Retina (tissue), 1 donor: ENCODE measurements at places on chromosomes 1 and 21.

DNA sequence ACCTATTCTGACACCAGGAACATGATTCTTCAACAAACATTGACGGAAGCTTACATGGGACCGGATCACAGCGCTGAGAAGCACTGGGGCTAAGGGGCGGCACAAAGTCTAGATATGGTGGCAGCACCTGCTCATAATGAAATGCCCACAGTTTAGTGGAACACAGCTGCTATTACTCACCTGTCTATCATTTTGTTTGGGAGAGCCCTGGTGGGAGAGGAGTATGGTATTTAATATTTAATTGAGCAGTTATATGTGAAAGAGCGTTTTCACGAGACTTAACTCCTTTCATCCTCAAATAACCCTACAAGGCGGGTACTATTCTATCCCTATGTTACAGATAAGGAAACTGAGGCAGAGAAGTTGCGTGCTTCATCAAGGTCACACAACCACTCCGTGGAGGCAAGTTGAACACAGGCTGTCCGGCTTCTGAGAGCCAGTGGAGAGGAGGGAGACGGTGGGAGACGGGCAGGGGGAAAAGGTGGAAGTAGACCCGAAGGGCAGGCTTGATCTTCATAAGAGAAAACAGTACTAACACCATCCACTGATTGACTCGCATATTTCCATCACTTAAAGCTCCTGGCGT, 790 bp upstream of the TSNAX start:
- no peak for DNase-seq

- no peak for DNase-seq
Measured at GRCh38 chr1:21506804-21507203, 2.4 kb upstream of the ALPL start.

DNA sequence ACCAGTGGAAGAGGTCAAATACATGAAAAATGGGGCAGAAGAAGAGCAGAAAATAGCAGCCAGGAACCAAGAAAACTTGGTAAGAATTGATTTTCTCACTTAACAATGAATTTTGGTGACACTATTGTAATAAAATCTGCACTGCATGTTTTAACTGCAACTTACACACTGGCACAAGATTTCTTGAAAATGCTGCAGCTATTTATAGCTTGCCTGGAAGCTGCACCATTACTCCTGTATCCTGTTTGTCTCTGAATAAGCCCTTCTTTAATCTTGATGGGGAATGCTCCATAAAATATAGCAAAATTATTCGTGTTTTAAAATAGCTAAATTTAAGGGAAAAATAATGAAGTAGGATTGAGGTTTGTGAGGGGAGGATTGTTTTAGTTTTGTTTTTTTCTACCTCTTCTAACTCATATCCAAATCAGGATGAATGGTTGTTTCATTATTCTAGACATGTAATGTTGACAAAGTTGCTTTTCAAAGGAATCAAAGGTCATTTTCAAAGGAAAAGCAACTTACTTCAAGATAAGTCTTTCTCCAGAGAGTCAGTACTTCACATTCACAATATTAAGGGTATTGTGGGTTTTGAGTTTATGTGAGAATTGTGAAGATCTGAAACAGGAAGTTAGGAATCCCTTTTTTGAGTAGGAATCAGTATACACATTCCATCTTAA, 120.9 kb downstream of the C1orf21 start:
- DNase-seq = no peak

DNA sequence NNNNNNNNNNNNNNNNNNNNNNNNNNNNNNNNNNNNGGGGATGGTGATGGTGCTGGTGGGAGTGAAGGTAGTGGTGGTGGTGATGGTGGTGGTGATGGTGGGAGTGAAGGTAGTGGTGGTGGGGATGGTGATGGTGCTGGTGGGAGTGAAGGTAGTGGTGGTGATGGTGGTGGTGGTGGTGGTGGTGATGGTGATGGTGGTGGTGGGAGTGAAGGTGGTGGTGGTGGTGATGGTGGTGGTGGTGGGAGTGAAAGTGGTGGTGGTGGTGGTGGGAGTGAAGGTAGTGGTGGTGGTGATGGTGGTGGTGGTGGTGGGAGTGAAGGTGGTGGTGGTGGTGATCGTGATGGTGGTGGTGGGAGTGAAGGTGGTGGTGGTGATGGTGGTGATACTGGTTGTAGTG, 93.6 kb downstream of the CRYAA start:
- no peak for DNase-seq

DNA sequence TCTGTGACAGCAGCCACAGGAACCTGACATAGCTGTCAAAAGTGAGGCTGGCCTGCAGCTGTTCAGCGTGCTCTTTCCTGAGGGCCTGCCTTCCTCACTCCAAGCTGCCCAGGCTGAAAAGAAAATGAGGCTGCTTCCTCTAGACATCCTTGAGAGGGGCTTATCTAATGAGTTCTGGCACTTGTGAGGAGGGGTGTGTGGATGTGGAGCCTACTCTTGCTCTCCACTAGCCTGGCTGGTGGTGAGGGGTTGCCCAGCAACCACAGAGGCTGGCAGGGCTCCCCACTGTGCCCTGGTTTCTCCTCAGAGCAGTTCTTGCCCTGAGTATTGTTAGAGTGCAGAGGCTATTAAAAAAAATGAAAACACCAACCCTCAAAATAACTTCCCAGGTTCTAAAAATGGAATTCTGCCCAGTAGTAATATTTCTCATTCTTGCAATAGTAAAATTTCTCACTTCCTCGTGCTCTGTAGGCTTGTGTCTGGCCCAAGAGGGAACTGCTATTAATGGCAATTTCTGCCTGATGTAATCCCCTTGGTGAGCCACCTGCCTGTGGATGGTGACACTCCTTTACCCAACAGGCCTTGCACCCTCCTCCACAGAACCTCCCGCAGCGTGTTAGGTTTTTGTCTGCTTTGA, 52.6 kb upstream of the EPS8L3 start:
- DNase-seq = peak; percentile 91

GRCh38 chr1:44405031-44405797, at the start of gene RNF220:
RNF220 (plus strand) TSS chr1:44405255.
- peak; percentile 91 for DNase-seq

- no peak for DNase-seq
Measured at GRCh38 chr21:45596704-45597318, 46.7 kb upstream of the PCBP3 start.

DNA sequence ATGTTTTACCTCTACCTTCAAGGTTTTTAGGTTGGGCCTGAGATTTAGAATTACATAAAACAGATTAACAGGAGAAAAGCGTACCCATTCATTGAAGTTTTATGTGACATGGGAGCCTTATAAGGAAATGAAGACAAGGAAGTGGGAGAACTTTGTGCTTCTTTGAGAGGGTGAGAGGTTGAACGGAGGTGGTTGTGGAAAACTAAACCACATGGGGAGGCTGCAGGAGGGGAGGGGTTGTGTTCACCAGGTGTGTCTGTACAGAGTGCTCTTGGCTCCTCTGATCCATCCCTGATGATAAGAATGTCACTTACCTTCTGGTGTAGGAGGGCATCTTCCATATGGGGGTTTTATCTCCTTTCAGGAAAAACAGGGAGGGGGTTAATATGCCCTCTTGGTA, 2.7 kb downstream of the SLX9 start:
- no peak for DNase-seq

DNA sequence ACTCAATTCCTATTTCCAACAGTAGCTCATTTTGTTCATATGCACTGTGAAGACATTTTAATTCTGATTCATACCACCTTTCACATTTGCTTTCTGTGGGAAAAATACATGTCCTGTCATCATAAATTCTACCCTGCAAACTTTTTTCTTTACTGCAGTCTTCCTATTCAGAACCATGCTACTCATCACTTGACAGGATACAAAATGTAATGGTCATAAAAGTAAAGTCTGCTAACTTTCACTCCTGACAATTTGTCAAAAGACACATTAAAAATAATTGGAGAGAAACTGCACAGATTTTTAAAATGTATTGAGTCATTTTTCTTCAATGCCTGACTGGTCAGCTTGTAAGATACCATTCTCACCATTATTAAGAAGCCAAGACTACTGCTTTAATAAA, 1817.1 kb downstream of the BRINP3 start:
- no peak for DNase-seq

- DNase-seq = no peak
Measured at GRCh38 chr1:234149217-234149616, 224.0 kb upstream of the COA6 start.

DNA sequence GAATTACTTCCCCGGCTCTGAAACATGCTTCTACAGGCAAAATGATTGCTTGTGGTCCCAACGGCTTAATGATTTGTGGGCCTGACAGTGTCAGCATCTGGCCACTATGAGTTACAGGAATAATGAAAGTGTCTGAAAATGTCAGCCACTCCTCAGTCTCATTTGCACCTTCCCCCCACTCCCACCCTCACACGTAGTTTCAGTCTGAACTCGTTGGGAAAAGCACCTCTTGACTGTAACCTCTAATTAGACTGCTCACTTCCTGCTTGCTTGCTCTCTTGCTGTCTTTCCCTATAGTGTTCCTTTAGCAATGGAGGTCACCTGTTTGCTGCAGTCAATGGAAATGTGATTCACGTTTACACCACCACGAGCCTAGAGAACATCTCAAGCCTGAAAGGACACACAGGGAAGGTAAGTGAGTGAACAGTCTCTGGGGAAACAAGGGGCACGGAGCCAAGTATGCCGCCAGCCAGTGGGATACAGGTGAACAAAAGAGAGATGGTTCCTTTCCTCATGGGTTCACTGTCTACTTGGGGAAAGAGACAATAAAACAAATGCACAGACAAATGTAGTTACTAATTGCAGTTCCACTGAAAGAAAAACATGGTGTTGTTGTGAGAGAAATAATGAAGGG, 27.1 kb downstream of the CFAP57 start:
- no peak for DNase-seq

GRCh38 chr1:48943826-48944225, 167.1 kb upstream of the BEND5 start:
- DNase-seq = no peak

GRCh38 chr1:233340031-233340555, 12.6 kb downstream of the MAP3K21 start:
- DNase-seq = no peak
